Osteocyte (in vitro differentiated cells): ENCODE measurements at places on chromosomes 1 and 21. TPM values are rescaled to one million over a fixed set of nuclear protein-coding genes. Genes with fewer than 3 reads are reported as not detected.

The DNASE2B gene
- total RNA-seq, result not detected in 2 replicates

The FAM72C gene
- 0.27 and 0.65 TPM in 2 replicates for total RNA-seq

The ADAMTS1 gene
- 38.0 and 40.3 TPM in 2 replicates for total RNA-seq

The AMY1C gene
- not detected in 2 replicates for total RNA-seq

The CDCP2 gene
- not detected in 2 replicates for total RNA-seq

- no peak for DNase-seq
Observed at GRCh38 chr1:208347191-208347590, 103.0 kb upstream of the PLXNA2 start.

GRCh38 chr1:221228594-221228993 is 349.4 kb downstream of the HLX start:
- no peak for DNase-seq

DNA sequence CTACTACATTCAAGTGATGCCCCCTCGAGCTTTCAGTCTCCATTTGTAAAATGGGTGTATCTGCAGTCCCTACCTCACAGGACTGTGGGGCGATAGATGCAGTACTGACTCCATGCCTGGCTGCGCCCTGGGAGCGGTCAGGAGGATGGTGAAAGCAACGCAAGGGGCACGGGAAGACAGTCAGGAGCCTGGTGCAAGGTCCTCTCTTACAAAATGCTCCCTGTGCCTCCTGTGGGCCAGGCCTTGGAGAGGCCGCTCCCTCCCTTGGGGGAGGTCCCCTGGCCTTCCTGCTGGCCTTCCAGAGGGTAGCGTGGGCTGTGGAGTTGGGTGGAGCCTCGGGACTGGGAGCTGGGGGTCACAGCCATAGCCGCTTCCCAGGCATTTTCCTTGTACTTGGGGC is 21.6 kb downstream of the FAM151A start:
- no peak for DNase-seq

DNA sequence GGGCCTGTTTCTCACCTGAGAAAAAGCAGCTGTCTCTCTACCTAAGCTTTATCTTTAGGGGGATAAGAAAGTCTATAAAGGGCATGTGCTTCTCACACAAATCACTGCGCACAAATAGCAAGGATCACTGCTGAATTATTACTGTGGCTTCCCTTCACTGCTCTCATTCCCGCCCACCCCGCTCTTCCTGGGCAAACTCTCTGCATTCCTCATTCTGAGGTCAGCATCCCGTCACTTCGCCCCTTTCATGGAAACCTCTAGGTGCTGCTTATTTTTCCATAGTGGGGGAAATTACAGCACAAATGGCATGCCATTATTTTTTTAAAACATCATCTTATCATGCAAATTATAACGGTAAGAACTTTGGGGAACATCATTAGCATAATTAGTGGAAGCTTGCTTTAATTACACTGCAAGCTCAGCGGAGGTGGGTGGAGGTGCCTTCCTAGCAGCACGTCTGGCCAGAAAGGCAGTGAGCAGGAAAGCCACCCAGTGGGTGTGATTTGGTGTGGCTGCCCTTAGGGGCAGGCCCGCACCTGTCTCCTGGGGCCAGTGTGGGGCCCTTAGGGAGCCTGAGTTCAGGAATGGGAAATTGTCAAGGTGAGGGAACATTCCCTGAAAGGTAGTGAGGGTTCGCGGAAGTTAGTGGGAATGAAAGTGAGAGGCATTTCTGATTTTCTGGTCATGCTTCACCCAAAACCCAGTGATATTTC is 105.9 kb downstream of the LAMC2 start:
- DNase-seq, result no peak

- no peak for DNase-seq
Observed at GRCh38 chr1:151803164-151803563, 2.1 kb downstream of the LINGO4 start.

GRCh38 chr1:18794561-18794960 is 64.9 kb downstream of the TAS1R2 start:
- DNase-seq, result no peak

DNA sequence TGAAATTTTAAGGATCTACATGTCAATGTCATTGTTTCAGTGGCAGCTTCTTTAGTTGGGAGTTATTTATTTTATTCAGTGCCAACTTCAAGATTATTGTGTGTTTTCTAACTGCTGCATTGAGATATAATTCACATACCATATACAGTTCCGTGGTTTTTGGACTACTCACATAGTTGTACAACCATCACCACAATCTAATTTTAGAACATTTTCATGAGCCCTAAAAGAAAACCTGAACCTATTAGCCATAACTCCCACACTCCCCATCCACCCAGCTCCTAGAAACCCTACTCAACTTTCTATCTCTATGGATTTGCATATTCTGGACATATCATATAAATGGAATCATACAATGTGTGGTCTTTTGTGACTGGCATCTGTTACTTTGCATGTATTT is 220.0 kb downstream of the LRRC40 start:
- DNase-seq, result no peak

GRCh38 chr1:228987736-228988506 is 252.6 kb downstream of the RHOU start:
- DNase-seq, result no peak

DNA sequence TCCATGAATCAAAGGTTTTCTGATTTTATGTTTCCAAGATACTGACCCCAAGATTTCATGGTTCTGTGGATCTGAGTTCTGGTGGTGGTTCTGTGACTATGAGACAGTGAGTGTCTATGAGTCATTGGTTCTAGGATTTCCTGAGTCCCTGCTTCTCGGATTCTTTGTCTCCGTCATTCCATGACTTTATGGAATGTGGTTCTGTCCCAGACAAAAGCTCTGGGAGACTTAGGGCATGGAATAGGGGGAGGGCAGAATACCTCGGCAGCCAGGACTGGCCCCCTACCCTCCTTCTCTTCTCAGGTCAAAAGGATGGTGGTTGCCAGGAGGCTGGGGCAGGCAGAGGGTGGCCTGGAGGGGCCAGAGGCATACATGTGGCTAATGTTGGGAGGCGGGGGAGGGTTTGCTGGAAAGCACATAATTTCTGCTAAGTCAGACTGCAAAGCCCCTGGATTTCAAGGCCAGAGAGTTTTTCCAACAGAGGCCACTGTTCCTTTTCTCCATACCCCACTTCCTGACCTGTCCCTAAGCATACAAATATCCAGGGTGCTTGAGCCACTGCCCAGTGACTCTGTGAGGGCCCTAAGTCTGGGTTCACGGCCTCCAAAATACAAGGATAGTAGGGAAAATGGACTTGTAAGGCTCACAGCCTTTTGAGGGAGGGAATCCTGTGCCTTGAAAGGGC is 17.2 kb downstream of the CDCP2 start:
- no peak for DNase-seq

- no peak for DNase-seq
Observed at GRCh38 chr1:210117198-210117597, 115.4 kb upstream of the SERTAD4 start.

DNA sequence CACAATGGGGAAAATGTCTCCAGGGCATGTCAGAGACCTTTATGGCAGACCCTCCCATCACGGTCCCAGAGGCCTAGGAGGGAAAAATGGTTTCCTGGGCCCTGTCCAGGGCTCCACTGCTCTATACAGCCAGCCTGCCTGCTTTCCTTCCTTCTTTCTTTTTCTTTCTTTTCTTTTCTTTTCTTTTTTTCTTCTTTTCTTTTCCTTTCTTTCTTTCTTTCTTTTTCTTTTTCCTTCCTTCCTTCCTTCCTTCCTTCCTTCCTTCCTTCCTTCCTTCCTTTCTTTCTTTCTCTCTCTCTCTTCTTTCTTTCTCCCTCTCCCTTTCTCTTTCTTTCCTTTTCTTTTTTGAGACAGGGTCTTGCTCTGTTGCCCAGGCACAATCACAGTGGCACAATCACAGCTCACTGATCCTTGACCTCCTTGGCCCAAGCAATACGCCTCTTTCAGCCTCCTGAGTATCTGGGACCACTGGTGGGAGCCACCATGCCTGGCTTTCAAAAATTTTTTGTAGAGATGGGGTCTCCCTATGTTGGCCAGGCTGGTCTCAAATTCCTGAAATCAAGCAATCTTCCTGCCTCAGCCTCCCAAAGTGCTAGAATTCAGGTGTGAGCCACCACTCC is 106.9 kb downstream of the BACH1 start:
- no peak for DNase-seq

DNA sequence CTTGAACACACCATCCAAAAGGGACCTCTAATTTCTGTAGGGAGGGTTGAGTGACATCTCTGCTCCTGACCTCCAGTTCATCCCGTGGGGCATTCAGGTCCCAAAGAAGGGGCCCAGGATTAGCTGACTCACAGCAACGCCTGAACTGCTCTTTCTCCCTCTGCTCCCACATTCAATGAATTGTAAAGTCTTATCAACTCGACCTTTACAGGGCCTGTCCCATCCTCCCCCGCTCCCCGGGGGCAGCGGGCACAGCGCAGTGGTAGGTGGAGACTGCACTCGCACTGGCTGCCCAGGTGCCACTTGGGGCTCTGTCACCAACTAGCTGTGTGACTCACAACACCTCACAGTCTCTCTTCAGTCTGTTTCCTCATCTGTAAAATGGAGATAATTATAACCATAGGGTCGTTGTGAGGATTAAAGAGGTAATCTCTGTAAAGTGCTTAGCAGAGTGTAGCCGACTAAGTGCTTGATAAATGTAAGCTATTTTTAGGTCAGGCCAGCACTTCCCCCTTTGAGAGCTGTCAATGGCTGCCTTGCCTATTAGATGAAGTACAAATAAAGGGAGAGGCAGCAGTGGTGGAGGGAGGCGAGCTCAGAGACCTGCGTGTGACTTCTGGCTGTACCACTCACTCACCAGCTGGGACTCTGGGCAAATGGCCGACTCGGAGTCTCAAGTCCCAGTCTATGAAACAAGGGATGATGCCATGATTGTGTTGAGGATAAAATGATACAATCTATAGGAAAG is 637 bp upstream of the MYBPHL start:
- DNase-seq, result no peak

DNA sequence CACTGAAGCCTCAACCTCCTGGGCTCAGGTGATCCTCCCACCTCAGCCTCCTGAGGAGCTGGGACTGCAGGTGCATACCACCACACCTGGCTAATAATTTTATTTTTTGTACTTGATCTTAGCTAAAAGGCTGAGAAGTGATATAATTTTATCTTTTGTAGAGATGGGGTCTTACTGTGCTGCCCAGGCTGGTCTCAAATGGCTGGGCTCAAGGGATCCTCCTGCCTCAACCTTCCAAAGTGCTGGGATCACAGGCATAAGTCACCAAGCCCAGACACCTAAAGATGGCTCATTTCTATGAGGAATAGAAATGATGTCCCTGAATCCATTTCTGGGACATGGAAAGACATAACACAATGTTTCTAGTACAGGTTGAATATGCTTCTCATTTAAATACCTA is 57.8 kb downstream of the TOMM20 start:
- DNase-seq, result no peak

DNA sequence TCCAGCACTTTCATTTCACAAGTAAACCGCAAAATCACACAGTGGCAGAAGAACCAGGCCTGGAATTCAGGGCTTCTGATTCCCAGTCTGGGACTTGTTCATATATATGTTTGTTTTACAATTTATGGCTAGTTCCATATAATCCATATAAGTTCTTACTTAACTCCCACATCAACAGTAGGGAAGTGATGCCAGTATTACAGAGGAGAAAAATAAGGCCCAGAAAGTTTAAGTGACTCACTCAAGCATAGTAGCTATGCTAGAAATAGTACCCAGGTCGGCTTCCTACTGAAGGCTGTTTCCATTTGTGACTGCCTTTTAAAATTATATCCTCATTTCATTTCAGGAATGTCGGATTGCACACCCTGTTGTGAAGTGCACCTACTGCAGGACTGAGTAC is 1.4 kb downstream of the FAM76A start:
- DNase-seq, result no peak

- no peak for DNase-seq
Observed at GRCh38 chr1:214566158-214567104, 15.0 kb upstream of the PTPN14 start.

DNA sequence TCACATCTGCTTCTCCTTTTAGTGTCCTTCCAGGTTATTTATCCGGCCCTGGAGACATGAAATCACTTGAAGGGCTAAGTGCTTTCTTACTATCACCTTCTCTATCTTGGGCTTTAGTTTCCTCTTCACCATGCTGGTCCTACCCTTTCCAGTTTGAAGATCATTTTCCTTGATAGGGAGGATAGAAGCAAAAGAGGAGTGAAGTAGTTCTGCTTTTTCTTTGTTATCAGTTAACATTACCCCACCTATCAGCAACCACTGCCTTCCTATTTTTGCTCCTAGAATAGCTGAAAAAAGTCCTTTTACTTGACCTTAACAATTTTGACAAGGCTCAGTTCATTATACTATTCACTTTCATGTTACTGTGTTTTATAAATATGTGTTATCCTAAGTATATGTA is 19.4 kb downstream of the RGL1 start:
- DNase-seq, result no peak

- no peak for DNase-seq
Observed at GRCh38 chr1:87117761-87118368, 203.4 kb downstream of the HS2ST1 start.

GRCh38 chr1:59220356-59220755 is 76.5 kb upstream of the FGGY start:
- DNase-seq, result no peak

GRCh38 chr21:39705849-39706248 is 39.1 kb upstream of the IGSF5 start:
- no peak for DNase-seq

GRCh38 chr1:18711536-18712251 is 81.0 kb downstream of the PAX7 start:
- no peak for DNase-seq

DNA sequence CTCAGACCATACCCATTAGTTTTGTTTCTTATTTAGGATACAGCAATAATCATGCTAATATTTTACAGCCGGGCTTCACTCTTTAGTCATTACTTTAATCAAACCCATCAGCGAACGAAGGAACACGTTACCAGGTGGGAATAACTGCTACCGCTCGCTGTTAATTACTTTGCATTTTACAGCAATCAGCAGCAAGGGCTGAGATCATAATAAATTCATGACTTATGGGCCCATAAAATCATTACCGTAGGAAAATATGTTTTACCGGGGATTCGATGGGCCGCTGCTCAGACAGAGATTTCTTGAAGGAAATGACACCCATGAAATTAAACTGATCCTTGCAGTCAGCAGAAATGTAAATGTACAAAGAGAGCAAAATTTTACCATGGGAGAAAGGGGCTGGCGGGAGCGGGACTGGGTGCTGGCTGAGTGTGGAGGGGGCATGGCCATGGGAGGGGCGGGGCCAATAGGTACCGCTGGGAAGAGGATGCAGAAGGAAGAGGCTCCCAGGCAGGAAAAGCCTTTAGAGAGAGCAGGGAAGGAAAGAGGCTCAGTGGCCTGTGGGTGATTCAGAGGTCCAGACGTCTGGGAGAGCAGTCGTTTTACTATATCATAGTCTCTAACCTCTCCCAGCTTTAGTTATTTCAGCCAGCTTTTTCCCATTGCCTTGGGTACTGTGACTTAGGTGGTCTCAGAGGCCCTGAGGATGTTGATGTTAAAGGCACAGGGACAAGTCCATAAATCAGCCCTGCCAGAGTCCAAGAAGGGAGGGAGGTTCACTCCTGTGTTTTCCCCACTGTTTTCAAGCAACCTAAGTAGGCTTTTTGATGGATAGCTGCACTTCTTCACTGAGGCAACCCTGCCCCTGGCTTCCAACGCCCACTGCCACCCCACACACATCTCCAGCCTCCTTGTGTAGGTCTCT is 258.9 kb downstream of the SEC16B start:
- DNase-seq, result no peak
